Stimulated activated effector memory CD8-positive, alpha-beta T cell treated with anti-CD3 and anti-CD28 coated beads, Interleukin-12 subunit alpha, Interleukin-12 subunit beta, amount 100 ng/mL, for 72 hours (primary cell): ENCODE measurements at places on chromosomes 3 and 15.

GRCh38 chr3:159860269-159861116, 128.1 kb upstream of the IL12A start:
- DNase-seq = no peak

DNA sequence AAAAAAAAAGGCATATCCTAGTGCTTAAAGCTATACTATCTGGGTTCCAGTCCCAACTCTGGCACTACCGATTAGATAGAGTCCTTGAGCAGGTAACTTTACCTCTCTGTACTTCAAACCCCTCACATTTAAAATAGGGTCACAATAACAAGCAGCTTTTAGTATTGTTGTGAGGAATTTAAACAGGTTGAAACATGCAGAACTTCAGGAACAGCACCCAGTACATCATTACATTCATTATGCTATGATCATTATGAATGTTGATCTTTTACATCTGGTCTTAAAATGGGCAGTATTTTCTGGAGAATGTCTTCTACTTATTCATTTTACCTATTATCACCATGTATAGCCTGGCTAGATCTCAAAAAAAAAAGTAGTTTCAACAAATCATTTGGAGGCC, 176.1 kb upstream of the CCDC54 start:
- no peak for DNase-seq

GRCh38 chr3:38969317-38970235, 82.2 kb downstream of the SCN11A start:
- no peak for DNase-seq

GRCh38 chr3:114089675-114090074, 33.1 kb downstream of the QTRT2 start:
- no peak for DNase-seq

- peak; percentile 23 for DNase-seq
Measured at GRCh38 chr15:27854601-27855000, 244.5 kb downstream of the OCA2 start.

DNA sequence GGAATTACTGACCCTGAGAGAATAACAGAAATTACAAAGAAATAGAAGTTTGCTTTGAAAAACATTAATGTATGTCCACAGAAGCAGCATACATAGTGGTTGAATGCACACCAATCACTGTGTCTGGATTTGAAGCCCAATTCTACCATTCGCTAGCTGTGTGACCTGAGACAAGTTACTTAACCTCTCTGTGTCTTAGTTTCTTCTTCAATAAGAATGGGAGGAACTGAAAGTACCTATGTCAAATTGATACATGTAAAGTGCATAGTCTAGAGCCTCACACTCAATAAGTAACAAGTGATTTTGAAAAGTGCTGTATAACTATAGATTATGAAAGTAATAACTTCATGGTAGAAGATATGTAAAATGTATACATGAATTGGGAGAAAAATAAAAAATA, 457.8 kb downstream of the FOXP1 start:
- DNase-seq = no peak

DNA sequence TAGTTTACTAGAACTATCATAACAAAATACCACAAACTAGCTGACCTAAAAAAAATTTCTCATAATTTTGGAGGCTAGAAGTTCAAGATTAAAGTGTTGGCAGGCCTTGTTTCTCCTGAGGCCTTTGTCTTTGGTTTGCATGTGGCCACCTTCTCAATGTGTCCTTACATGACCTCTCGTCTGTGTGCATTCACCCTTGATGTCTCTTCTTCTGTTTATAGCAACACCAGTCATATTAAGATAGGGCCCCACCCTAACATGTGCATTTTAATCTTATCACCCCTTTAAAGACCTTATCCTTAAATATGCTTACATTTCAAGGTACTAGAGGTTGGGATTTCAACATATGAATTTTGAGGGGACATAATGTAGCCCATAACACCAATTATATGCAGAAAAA, 177.0 kb downstream of the ZBBX start:
- no peak for DNase-seq

DNA sequence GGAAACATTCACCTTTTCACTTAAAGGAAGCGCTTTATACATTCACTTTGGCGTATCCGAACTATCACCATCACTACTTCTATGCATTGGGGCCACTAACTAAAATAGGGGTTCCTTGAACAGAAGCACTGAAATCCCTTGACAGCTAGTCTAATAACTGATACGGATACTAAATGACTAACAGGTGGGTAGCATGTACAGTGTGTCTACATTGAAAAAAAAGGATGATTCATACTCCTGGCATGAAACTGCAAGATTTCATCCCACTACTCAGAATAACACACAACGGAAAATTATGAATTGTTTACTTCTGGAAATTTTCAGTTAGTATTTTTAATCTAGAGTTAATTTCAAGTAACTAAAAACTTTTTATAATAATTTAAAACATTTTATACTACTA, 96.7 kb downstream of the SMARCC1 start:
- no peak for DNase-seq

- DNase-seq = no peak
Measured at GRCh38 chr3:175161291-175161690, 302.2 kb downstream of the NAALADL2 start.

- no peak for DNase-seq
Measured at GRCh38 chr15:44722011-44722410, 10.7 kb downstream of the B2M start.

- no peak for DNase-seq
Measured at GRCh38 chr15:33204926-33205325, 10.4 kb upstream of the FMN1 start.

- DNase-seq = no peak
Measured at GRCh38 chr3:108877901-108878300, 55.3 kb downstream of the TRAT1 start.

DNA sequence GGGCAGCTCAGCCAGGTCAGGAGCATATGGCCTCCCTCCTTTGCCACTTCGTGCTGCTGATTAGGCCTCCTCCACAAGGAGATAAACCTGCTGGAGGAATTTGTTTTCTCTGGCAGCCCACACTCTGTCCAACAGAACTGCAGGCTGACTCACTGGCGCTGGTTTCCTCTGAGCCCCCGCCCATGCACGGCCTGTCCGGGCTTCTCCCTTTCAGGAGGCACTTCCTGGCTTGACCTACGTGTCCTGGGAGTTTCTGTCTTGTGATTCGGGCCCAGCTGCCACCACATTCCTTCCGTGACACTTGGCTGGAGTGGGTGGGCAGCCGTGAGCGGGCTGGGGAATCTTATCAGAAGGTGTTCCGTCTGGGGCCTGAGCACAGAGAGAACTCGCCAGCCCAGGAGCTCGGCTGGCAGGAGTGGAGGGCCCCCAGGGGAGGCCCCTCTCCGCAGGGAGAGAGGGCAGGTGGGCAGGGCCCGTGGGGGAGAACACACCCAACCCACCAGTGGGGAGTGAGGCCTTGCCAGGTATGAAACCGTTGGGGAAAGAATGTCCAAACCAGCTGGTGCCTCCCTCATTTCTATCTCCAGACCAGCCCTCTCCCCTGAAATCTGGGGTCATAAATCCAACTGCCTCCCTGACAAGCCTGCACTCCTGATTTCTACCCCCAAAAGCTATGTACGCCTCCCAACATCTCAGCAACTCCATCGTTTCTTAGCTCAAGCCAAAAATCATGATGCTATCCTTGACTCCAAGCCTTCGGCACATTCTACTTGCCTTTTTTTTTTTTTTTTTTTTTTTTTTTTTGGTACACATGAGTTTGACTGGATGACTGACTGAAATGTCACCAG, 110.6 kb upstream of the MEF2A start:
- DNase-seq = no peak

GRCh38 chr15:85154061-85154460, 172.4 kb downstream of the PDE8A start:
- no peak for DNase-seq

- no peak for DNase-seq
Measured at GRCh38 chr15:96767703-96768434, 437.4 kb downstream of the NR2F2 start.

GRCh38 chr3:58025406-58025805, 17.2 kb downstream of the FLNB start:
- DNase-seq = no peak

DNA sequence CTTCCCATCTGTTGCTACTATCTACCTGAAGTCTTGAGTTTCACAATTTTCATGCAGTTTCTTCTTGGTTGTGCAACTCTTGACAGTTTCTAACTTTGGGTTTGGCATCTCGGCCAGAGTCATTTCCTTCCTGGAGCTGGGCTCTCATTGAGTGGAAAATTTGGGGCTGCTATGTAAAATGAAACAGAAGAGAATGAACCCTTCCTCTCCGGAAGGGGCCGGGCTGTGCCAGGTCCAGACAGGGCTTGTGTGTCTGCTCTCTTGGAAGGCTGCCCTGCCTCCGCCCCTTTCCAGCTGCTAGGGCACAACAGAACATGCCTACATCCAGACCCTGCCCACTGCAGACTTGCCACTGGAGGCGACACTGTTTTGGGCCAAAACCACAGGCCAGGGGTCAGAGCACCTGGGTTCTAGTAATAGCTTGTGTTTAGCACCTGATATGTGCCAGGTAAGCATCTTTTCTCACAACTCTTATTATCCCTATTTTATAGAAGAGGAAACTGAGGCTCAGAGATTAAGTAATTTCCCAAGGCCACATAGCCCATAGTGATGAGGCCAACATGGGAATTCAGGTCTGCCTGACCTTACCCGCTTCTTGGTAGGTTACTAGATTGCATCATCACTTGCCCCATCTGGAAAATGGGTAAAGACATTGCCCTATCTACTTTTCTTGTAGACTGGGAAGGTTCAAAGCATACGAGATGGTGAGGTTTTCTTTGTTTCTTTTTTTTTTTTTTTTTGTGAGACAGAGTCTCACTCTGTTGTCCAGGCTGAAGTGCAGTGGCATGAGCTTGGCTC, 25.0 kb downstream of the IRAK2 start:
- DNase-seq = no peak

DNA sequence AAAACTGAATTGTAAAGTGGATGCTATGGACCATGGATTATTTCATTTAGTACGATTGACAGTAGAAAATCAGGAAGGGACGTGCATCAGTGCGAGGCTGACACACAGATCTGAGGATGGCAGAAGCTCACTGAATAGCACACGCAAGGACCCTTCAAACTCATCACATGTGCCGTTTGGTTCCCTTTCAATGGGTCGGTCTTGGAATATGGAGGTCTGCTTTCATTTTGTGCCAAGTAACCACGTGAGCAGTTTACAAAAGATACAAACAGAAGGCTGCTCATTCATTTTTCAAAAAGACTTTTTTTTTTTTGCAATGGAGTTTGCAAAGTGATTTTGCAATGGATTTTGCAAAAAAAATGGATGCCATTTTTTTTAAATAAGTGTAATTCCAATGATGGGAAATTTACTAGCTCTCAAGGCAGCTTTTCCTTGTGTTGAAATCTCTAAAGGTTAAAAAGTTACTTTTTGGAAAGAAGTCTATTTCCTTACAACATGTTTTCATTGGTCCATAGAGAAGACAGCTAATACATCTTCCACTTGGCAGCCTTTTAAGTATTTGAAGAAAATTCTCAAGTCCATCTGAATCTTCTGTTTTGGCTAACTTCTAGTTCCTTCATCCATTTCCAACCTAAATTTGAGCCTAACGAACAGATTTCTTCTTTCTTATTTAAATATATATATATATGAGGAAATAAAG, 392.3 kb upstream of the TPRG1 start:
- no peak for DNase-seq

- no peak for DNase-seq
Measured at GRCh38 chr3:116433552-116433951, 11.7 kb downstream of the LSAMP start.

DNA sequence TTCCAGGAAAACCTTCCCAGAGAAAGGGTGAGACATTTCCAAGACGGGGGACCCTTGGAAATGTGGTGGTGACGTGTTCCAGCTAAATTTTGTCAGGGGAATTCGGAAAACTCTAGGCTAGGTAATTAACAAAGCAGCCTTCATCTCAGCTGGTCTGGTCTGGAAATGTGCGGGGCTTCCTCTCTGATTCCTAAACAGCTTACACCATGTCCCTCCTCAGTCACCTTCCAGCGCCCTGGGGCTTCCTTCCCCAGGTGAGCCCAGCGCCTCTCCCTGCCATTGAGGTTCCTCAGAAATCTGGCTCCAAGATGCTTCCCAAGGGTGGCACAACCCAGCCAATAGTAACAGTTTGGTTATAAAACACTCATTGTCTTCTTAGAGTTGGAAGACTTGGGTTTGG, 571 bp downstream of the ACAD9 start:
- DNase-seq = no peak

GRCh38 chr3:193585530-193585929, 7.5 kb upstream of the OPA1 start:
- no peak for DNase-seq

DNA sequence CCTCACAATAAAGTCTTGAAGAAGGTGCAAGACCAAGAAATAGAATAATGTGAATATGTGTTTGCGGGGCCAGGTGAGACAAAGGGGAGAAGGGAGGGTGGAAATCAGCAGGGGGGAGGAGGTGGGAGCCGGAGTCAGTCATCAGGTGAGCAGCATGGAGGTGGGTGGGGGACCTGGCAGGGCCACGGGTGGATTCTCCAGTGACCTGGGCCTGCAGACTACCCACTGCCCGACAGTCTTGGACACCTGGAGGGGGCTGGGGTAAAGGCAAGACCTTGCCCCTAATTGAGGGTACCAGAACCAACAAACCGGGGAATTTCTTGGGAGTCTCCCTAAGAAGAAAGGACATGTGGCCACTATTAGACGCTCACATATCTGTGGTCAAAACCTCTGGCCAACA, 95.8 kb downstream of the CHSY1 start:
- DNase-seq = no peak

- no peak for DNase-seq
Measured at GRCh38 chr3:198079771-198080520, 119.9 kb downstream of the LMLN start.

DNA sequence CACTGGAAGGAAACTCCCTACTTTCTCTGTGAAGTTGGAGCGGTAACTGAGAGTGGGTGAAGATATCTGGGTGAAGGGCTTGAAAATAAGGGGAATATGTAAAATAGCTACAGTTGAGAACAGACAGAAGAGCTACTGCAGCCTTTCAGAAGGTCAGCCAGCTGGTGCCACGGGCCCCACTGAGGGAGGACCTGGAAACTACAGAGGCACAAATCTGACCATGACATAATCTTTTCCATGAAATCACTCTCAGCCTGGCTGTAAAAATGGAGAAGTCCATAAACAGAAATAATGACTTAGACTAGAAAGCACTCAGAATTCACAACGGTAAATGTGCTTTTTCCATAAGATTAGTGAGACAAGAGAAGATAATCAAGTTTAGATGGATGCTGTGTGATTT, 46.4 kb downstream of the ST3GAL6 start:
- no peak for DNase-seq
